ENCODE measurements at places on chromosomes 5 and 9. TPM values are rescaled to one million over a fixed set of nuclear protein-coding genes. Genes with fewer than 3 reads are reported as not detected.
A peak's percentile ranks its signal among the peaks of the same experiment; 100 is the strongest.

Gene WWC1
- 60.8 TPM for total RNA-seq

Gene MARCHF11
- total RNA-seq = not detected

Gene TERT
- total RNA-seq = not detected

DNA sequence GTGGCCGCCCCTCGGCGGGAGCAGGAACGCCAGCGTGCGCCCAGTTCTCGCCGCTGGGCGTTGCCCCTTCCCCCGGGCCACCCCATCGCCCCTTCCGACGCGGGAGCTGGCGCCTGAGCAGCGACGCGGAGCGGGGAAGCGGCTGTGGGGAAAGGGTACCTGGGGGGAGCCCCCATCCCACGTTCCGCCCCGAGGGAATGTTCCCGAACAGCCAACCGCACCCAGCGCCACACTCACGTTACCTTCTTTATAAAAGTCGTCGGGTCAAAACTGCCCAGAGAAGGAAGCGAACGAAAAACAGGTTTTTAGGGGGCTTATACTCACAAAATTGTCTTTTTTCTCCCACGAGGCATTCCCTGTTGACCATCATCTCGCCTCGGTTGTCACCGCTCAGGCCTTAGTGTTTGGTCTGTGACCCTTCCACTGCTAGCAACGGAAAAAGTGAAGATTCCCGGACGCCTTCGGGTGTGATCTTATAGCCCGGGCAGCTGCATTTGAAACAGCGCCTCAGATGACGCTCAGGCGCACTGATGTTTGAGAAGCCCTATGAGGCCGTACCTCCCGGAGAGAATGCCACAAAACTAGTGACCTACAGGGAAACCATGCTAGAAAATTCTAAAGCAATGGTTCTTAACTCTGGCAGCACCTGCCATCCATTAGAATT lies 475 bp upstream of the GOLM1 start:
- DNase-seq = peak; percentile 59

DNA sequence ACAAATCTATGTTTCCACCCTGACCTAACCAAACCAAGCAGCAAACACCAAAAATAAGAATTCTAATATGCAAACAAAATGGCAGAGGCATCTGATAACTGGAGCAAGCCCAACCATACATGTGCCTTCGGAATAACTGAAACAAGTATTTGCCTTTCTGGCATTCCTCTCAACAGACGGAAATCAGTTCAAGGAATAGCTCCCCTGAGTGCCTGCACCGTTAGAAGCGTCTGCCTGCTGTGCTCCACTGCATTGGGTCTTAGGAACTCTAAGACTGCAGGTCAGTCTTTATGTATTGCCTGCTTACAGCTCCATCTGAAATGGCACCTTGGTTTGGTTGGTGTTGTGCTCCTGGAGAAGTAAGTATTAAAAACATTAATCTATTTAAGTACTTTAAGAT lies 98.5 kb downstream of the MRPS27 start:
- no peak for DNase-seq

DNA sequence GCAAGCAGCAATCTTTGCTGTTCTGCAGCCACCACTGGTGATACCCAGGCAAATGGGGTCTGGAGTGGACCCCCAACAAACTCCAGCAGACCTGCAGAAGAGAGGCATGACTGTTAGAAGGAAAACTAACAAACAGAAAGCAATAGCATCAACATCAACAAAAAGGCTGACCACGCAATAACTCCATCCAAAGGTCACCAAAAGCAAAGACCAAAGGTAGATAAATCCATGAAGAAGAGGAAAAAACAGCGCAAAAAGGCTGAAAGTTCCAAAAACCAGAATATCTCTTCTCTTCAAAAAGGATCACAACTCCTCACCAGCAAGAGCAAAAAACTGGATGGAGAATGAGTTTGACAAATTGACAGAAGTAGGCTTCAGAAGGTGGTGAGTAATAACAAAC lies 23.4 kb downstream of the FRMD3 start:
- DNase-seq = no peak

- DNase-seq = no peak
These were observed 346.9 kb downstream of the NFIB start for GRCh38 chr9:13967011-13967410.

DNA sequence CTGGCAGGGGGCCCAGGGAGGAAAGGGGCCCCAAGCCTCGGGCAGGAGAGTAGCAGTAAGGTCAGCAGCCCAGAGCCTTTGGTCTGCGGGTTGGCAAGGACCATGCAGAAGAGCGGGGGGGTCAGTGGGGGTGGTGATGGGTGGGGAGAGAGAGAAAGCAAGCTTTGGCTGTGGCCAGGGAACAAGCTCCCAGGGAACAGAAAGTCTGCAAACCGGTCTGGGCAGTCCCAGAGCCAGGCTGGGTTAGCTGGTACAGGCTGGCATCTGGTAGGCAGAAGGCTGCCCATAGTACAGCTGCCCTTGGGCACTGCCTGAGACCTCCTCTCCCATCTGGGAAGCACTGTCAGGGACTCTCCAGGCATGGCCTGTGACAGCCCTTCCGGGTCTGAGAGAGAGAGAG lies 10.5 kb upstream of the EPB41L4B start:
- peak; percentile 82 for DNase-seq

DNA sequence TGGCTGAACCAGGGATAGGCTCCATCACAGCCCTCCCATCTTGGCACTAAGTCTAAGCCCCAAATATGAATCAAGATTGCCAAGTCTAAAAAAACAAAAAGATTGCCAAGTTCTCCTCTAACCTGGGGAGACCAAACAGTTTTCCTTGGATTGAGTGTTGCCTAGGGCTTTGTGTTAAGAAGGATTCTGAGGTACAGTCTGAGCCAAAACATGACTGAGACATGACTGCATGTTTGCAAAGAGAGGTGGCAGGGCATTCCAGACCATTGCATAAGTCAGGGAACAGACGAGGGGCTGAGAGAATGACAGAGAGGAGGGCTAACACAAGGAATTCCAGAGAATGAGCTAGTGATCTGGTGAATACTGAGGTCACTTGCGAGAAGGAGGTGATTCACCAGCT lies 11.4 kb downstream of the LAMC3 start:
- DNase-seq = no peak

DNA sequence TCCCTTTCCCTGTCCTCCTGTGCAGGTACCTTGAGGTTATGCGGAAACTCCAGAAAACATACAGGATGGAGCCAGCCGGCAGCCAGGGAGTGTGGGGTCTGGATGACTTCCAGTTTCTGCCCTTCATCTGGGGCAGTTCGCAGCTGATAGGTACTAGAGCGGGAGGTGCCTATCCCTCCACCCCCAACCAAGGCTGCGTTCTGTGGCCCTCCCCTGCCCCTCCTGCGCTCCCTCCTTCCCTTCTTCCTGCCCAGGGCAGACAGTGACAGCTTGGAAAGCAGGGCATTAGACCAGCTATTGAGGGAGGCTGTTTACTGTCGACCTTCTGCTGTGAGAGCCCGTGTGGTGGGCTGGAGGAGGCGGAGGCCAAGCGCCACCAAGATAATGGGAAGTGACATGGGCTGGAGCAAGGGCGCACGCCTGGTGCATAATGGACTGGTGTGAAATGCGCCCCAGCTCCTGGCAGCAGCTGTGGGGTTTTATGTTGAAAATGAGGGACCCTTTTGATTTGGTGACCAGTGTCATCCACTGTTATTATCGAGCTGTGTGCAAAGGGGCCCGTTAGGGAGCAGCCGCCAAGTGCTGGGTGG lies 25.3 kb downstream of the PTPA start:
- no peak for DNase-seq

DNA sequence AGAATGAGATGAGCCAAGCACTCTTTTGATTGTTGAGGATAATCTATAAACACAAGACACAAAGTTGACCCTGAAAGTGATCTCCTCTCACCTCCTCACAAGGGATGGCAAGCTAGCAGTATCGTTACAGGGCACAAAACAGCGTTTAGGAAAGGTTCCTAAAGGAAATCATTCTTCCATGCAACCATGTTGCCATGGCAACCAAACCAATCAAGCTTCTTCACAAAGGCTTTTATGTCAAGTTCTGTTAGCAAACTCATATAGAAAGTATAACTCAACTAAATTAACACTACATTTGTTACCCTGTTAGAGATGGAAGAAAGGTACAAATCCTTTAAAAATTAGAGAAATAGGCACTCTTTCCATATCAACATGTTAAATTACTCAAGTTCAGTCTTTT lies 1016.8 kb upstream of the DMAC1 start:
- DNase-seq = no peak

Gene RASEF
- total RNA-seq = 23.6 TPM

DNA sequence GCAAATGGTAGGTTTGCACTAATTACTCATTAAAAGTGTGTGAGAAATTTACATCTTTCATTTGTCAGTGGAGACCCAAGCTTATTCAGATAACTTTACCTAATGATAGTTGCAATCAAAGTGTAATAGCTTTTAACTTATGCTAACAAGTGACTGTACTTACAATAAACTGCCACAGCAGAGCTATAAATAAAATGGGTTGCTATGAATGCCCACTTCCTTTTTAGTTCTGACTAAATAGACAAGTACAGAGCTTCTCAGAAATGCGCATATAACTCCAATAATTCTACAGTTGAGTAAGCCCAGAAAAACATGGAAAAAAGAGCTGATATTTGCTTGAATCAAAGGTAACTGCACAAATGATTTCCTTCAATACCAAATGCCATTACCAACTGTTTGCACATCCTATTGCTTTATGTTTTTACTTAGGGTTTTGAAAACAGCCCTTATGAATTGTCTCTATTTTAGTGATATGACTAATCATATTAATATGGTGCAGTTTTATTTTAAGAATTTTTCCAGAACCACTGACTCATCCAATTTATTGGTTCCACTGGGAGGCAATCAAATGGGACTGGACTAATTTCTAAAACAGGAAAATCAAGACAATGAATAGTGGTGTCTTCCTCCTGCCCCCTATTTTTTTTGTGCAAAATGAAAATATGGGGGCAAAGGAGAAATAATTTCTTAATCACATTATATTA lies 84.1 kb downstream of the PPP2R2B start:
- DNase-seq = no peak

Gene HSPA5
- total RNA-seq = 144 TPM

GRCh38 chr9:93562157-93562556 lies 14.2 kb upstream of the PHF2 start:
- no peak for DNase-seq

DNA sequence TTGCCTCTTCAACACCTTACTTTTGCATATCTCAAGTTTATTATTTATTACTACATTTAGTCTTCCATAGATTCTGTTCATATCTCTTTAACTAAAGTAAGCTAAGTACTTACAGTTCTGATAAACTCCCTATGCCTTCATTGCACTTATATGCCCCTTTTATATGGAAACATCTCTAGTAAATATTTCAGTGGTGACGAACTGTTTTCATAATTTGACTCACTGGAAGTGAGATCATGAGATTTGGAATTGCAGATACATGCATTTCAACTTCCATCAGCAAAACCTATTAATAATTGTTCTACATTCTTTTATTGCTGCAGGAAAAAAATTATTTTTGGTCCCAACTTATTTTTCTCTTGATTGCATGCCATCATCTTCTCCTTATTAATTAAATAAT lies 263.5 kb downstream of the CD180 start:
- DNase-seq = no peak

GRCh38 chr9:4886698-4887097 lies 94.0 kb downstream of the RCL1 start:
- DNase-seq = peak; percentile 9

DNA sequence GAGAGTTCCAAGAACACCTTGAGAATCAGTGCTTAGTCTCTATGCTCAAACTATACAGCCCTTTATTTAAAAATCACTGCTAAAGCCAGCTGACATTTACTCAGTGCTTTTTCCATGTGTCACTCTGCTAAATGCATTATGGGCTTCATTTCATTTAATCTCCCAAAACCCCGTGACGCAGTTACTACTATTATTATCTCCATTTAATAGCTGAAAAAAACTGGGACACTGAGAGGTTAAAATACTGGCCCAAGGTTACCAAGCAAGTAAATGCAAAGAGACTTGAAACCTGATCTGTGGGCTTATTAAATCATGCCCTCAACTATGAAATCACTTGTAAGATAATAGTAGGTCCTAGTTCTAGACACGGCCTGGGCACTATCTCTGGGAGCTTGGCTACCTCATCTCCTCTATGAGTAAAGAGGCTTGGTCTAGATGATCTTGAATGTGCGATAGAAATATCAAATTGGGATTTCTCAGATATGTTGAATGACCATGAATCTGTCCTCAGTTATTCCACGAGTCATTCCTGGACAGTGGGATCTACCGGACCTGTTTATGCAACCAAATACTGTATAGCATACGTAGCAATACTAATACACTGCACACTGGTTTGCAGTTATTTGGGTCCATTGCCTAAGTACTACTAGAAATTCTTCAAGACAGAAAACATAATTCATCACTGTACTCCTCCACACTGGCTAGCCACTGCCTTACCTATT lies 32.3 kb downstream of the MARCHF11 start:
- DNase-seq = no peak

DNA sequence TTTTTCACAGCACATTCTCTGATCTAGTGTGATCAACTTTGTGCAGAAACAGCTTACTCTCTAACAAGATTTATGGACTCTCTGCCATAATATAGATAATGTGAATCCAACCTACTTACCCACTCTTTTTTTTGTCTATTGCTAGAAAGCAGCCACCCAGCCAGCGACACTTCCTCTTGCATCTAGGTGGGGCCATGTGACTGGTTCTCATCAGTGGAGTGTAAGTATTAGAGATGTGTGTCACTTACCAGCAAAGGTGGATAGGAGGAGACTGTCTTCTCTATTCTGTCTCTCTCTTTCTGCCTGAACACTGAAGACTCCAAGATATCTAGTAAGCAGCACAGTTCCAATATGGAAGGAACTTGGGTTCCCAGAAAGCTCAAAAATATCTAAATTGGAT lies 174.8 kb downstream of the MCTP1 start:
- no peak for DNase-seq
